ENCODE measurements at places on chromosomes 2 and 18. TPM values are rescaled to one million over a fixed set of nuclear protein-coding genes. Genes with fewer than 3 reads are reported as not detected.

- H3K36me3 ChIP-seq: no peaks in the 10 kb centered on the region
- no peaks in the 10 kb centered on the region for H3K27me3 ChIP-seq
- H3K27ac ChIP-seq: no peak overlapping the region
- no peak overlapping the region for H3K4me3 ChIP-seq
Observed at GRCh38 chr2:85231952-85232351, 95.8 kb downstream of the TGOLN2 start.

- H3K27me3 ChIP-seq: no peaks in the 10 kb centered on the region
- no peaks in the 10 kb centered on the region for H3K36me3 ChIP-seq
- H3K4me3 ChIP-seq: no peak overlapping the region
- H3K27ac ChIP-seq: no peak overlapping the region
- no peaks in the 10 kb centered on the region for H3K4me1 ChIP-seq
Observed at GRCh38 chr2:98884658-98885057, 51.4 kb downstream of the CRACDL start.

PLGLB1 gene
- total RNA-seq: 4.3 TPM

DNA sequence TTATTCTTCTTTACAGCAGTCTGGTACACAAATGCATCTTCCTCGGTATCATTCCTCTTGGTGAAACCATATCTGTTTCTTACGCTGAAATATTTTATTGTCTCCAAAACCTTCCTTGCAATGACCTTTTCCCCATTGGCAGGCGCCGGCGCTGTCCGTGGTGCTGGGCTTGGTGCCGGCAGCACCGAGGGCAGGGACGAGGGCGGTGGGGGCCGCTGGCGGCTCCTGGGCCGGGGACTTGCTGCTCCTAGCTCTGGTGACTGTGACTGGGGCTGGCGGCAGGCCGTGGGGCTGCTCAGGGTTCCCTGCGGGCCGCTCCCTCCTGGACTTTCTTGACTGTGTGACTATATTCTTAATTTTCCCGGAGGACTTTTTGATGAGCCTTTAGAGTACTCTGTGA is 72.5 kb downstream of the GPR39 start:
- H3K27me3 ChIP-seq: no peaks in the 10 kb centered on the region
- H3K4me1 ChIP-seq: no peaks in the 10 kb centered on the region
- H3K4me3 ChIP-seq: no peak overlapping the region
- no peak overlapping the region for H3K27ac ChIP-seq

GRCh38 chr2:119684518-119684917 is 5.5 kb downstream of the TMEM177 start:
- H3K4me3 ChIP-seq: no peak overlapping the region
- H3K27me3 ChIP-seq: no peaks in the 10 kb centered on the region
- H3K27ac ChIP-seq: no peak overlapping the region
- peaks cover 7% of the 10 kb centered on the region for H3K4me1 ChIP-seq
- no peak for DNase-seq

DNA sequence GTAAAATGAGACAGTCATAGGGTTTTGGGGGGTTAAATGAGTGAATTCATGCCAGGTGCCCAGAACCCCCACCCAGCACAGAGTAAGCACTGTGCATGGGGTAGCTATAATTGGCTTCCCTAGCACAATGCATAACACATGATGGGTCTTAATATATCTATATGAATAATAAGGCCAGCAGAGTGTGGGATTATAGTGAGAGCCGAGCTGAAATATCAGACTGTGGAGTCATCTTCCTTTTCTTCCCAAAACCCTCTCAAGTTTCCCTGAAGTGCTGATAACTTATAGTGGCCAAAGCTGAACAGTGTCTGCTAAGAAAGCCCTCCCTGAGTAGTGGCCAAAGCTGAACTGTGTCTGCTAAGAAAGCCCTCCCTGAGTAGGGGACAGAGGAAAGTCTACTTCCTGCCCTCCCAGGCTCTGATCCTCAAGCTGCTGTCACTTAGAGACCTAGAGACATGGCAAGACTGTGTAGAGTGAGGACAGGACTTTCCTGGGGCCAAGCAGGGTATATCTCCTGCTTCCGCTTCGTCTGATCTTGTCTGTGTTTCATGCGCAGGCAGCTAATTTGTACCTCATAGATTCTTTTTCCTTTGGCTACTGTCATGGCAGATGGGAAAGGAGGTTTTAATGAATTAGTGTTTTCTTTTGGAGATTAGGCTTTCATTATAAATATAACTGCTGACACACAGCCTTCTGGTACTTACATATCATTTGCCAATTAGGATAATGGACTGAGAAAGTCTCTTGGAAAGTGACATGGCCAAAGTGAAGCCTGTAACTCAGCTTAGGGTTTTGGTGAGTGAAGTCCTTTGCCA is 94.9 kb downstream of the FHOD3 start:
- no peak for DNase-seq
- H3K4me1 ChIP-seq: peaks cover 65% of the 10 kb centered on the region
- H3K36me3 ChIP-seq: no peaks in the 10 kb centered on the region
- H3K4me3 ChIP-seq: no peak overlapping the region

DNA sequence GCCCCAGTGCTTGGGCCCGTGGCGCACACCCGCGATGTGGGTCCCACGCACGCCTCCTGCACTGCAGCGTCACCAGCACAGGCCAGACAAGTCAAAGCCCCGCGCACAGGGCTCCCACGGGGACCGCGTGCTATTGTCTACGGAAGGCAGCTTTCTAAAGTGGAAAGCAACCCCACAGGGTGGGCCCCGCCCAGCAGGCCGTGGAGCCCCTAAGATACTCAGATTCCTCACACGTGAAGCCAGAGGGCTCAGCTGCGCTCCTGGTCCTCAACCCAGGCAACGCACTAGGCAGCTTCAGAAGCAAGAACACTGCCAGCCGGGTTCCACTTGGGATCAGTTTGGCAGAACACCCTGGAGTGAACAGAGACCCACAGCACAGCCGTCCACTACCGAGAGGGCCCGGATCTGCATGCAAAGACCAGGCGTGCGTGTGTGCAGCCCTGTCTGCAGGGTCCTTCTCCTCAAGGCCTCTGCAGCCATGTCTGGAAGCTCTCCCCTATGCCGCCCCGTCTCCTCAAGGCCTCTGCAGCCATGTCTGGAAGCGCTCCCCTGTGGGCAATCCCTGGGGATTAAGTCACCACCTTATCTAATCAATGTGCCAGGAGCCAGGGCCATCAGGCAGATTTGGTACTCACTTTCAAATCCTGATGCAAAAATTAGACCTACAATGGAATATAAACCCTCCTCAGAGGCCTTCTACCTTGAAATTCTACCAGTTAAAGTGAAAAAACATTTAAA is 231.3 kb downstream of the HDAC4 start:
- no peaks in the 10 kb centered on the region for H3K36me3 ChIP-seq
- H3K27me3 ChIP-seq: no peaks in the 10 kb centered on the region
- no peaks in the 10 kb centered on the region for H3K4me1 ChIP-seq
- no peak overlapping the region for H3K27ac ChIP-seq
- no peak overlapping the region for H3K4me3 ChIP-seq
